ENCODE measurements at places on chromosomes 5 and 9.
A peak's percentile ranks its signal among the peaks of the same experiment; 100 is the strongest.

DNA sequence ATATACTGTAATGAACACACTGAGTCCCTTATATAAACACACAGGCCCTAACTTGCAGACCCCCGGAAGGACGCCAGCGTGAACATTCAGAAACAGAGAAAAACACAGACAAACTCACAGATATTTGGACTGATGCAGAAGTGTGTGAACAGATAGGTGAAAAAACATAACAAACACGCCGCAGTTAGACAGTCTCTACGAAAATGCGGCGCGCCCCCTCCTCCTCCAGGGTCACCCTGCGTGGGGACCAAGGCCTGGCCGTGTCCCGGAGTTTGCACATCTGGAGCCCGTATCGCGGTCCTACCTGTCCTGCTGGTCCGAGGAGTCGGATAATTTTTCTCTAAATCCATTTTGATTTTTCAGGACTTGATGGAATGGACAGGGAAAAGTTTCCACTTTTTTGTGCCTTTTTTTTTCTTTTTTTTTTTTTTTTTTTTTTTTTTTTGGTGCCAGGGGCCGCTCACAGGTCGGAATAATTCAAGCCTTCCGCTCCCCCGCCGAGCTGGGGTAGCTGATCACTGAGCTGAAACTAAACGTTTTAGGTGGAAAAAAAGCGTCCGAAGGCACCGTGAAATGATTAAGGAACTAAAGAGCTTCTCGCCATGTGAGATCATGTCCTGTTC lies at the start of gene PAX5:
PAX5 (minus strand) TSS at position 587 of the 623 bp plus-strand sequence; CDS start at position 350, 237 bp downstream.
- DNase-seq = no peak

GRCh38 chr5:177133096-177133852 lies at the start of gene NSD1:
Gene NSD1, plus strand, starts transcription at chr5:177133773. Its CDS starts 1,331 bp downstream, at chr5:177135104.
- DNase-seq = peak; percentile 84

GRCh38 chr5:17425385-17426070 lies 72.5 kb upstream of the TAF11L2 start:
- no peak for DNase-seq

- DNase-seq = peak; percentile 42
These were observed 665 bp downstream of the RASA1 start for GRCh38 chr5:87268126-87268969.

GRCh38 chr9:106478727-106479126 lies 384.2 kb upstream of the ZNF462 start:
- DNase-seq = no peak

- DNase-seq = no peak
These were observed 681 bp upstream of the CHSY3 start for GRCh38 chr5:129903466-129904101.

DNA sequence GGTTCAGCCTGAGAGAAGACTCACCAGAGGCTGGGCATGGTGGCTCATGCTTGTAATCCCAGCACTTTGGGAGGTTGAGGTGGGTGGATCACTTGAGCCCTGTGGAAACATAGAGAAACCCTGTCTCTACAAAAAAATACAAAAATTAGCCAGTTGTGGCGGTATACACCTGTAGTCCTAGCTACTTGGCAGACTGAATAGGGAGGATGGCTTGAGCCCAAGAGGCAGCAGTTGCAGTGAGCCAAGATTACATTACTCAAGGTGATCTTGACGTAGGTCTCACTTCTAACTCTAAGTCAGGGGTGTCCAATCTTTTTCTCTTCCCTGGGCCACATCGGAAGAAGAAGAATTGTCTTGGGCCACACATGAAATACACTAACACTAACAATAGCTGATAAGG lies 16.2 kb upstream of the ATP6V1G1 start:
- no peak for DNase-seq

GRCh38 chr9:27280860-27281259 lies 16.1 kb downstream of the EQTN start:
- DNase-seq = no peak

GRCh38 chr9:128125580-128126354 lies 1.8 kb downstream of the PTGES2 start:
- DNase-seq = no peak

GRCh38 chr9:98805506-98806272 lies 1.8 kb upstream of the GALNT12 start:
- DNase-seq = no peak

GRCh38 chr5:73564018-73564417 lies 1.4 kb downstream of the ANKRA2 start:
- no peak for DNase-seq

DNA sequence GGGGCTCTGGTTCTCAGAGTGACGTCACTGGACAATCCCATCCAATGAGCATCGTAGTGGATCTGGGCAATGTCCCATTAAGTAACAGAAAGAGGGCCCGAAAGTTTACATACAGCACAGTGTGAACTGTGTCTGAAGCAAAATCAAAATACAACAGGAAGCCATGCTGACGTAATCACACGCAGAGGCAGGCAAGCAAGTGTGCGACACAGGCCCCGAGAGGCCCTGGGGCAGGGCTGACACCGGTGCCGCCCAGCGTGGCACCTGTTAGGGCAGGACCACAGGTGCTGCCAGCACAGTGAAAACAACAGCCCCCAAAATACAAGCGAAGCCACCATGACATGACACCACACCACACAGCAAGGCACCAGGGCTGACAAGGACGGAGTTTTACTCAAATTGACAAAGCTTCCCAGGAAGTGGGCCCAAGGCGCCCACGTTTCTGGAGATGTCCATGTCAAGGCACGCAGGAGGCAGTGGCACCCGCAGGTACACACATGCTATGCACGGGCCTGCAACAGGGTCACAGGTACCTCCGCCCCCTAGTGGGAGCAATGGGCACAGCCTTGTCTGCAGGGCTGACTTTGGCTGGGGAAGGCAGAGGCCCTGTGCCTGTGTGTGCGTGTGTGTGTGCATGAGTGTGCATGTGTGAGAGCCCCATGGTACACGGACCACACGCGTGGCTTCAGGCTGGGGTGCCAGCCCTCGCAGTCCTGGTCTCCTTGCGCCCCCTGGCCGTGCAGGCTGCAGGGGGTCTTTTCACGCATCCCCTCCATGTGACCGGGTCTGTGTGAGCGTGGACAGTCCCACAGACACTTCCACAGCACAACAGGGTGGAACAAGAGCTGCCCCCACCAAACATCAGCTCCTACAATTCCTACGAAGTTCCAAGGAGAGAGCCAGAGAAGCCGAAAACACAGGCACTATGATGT lies 19.6 kb downstream of the QSOX2 start:
- DNase-seq = peak; percentile 59

DNA sequence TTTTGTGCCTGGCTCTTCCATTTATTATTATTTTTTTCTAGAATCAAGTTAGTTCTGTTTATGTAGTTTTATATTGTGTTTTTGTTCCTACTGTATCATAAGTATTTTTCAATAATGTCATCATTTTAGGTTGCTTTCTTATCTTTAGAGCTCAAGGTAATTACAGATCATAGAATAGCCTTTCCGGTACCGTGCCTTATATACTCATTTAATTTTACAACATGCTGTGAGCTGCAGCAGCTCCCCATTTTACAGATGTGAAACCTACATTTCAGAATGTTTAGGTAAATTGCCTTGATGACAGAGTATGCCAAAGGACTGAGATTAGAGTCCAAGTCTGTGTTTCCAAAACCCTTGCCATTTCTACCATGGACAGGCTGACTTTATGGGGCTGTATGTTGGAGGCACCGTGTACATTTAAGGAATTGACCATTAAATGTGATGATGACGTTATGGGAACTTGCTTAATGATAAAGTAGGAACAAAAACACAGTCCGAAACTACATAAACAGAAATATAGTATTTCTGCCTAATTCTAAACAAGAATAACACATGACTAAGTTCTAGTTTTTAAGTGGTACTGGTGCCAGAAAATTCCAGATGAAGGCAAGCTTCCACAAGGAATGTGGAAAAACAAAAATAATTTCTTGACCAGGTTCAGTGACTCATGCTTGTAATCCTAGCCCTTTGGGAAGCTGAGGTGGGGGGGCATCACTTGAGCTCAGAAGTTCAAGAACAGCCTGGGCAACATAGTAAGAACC lies 97.7 kb downstream of the IQGAP2 start:
- no peak for DNase-seq

DNA sequence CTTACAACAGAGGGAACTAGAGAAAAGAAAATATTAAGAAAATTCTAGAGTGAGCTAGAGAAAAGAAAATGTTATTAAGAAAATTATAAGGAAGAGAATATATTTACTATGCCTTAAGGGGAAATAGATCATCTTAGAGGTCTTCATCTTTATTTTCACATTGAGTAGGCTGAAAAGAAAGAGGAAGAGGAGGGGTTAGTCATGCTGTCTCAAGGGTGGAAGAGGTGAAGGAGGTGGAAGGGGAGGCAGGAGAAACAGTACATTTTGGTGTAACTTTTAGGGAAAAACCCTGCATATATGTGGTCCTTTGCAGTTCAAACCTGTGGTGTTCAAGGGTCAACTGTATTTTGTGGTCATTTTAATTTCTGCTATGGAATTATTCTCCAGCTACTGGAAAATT lies 46.6 kb downstream of the PPIP5K2 start:
- no peak for DNase-seq

Measured in stimulated activated CD4-positive, alpha-beta T cell treated with anti-CD3 and anti-CD28 coated beads, TNF-alpha, amount 100 ng/mL, for 1 hour (primary cell).